Activated CD4-positive, alpha-beta T cell treated with anti-CD3 and anti-CD28 coated beads for 24 hours (primary cell): ENCODE measurements at places on chromosomes 3 and 15.

DNA sequence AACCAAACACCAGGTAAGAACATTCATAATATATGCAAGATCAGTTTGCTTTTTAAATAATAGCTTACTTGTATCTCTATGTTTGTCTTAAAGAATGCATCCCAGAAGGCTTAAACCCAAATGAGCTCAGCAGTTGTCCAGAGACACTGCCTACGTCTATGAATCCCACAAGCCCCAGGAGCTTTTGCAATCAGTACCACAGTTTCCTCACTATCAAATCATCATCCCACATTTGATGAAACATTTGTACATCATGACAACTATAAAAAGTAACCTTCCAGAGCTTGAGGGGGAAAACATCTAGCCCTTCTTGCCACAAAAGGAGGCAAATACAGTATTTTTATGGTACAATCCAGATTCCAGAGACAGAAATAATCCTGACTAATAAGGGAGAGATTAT, 63.7 kb downstream of the ATP8B4 start:
- DNase-seq: no peak

GRCh38 chr3:113006359-113007056, 15.7 kb downstream of the GTPBP8 start:
- no peak for DNase-seq

- no peak for DNase-seq
These were observed 431.8 kb upstream of the CCDC54 start for GRCh38 chr3:106945435-106945834.

GRCh38 chr3:107629566-107629965, 106.8 kb downstream of the BBX start:
- no peak for DNase-seq

DNA sequence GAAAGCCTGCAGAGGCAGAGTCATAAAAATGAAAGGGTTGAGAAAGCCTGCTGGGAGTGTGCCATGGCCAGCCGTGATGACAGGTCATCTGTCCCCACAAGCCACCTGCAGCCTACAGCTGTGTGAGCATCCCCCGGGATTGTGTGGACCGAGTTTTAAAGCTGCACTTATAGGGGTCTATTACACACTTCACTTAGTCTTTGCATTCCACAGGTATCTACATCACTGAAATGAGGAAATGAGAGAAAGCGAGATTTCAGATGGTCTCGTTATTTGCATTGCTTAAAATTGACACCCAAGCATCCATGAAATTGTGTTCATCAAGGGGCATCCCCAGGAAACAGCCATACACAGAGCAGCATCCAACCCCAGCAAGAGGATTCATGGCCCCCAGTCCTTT, 137.6 kb upstream of the TRIM42 start:
- DNase-seq: no peak

GRCh38 chr15:80180986-80181385, 28.2 kb downstream of the FAH start:
- DNase-seq: no peak

DNA sequence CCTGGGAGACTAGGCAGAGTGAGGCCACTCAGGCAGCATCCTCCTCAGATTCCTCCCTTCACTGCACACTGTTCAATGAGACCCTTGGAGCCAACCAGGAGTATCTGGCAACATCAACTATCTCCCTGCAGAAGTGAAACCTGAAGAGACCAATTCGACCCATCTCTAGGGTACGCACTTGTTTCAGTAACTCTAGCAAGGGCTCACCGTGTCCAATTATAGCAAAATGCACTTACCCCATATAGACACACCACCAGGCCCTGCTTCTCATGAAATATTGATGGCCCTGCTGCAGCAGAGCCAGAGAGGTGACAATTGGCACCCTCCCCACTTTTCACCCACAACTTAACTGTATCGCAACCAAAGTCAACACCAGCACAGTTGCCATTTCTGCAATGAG, 196.1 kb upstream of the IGF1R start:
- DNase-seq: no peak

DNA sequence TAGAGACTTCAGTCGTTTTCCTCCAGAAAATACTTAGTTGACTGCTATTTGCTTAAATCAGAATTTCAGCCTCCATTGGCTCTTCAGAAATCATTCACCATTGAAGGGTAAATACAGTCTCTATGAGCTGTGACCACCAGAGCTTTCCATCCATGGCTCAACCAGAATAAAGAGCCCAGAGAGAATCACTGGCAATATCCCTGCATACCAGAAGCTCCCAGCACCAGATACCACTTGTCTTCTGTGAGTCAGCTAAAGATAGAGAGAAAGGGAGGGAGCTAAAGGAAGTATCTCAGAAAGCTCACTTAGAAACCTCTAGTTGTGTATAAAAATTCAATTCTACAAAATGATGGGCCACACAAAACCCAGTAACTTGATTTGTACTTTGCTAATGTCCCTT, 115.2 kb upstream of the TMCO5A start:
- no peak for DNase-seq

GRCh38 chr3:46187876-46188275, 20.2 kb downstream of the CCR1 start:
- DNase-seq: no peak

DNA sequence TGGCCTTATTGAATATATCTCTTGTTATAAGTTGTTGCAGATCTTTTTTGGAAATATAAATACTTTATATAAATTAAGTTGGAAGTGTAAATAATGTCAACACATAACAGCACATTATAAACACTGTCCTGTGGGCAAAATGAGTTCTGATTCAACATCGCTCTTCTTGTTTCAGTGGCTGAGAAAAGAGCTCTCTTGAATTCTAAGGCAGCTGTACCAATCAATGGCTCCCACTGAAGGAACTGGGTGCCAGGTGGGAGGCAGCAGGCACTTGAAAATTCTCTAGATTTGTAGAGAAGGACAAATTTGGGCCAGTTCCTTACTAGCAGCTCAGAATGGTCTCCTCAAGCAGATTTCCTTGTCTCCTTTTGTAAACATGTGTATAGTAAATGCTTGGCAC, 45.6 kb downstream of the CHST2 start:
- no peak for DNase-seq

DNA sequence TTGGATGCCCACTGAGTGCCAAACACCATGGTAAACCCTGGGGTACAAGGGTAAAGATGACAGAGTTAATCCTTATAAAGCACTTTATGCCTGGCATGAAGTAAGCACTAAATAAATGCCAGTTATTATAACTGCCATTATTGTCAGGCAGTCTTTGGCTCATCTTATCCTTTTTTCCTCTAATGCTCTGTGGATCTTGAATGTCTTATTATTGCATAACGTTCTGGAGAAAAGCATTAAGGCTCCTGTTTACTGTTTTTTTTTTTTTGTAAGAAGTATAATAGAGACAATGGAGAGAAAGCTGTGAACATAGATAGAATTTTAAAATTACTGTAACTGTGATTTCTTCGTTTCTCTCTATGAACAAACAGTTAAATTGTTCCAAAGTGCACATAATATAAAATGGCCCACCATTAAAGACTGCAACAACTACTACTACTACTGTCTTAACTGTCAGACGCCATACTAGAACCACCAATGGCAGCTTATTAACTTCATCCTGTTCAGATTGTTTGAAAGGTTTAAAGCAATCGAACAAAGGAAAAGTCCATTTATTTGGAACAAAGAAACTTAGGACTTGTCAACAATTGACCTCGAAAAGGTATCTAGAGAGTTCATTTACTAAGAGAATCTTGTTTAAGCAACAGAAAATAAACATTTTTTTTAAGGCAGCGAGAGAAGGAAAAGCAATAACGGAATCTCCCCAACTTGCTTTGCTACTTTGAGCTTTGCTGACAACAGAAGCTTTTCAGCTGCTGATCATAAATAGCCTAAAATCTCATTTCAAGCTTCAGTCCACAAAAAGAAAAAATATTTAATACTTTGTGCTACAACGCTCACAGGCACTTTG, 520.7 kb downstream of the ROBO1 start:
- DNase-seq: no peak
